Aortic smooth muscle cell (primary cell): ENCODE measurements at places on chromosomes 4 and X. TPM values are rescaled to one million over a fixed set of nuclear protein-coding genes. Genes with fewer than 3 reads are reported as not detected.

Gene SATL1
- not detected in 2 replicates for total RNA-seq

Gene PCDH19
- 0.06 and 0.26 TPM in 2 replicates for total RNA-seq

Gene OTUD6A
- not detected in 2 replicates for total RNA-seq

Gene PABPC4L
- 0.13 and 0.56 TPM in 2 replicates for total RNA-seq

Gene CLDN34
- not detected in 2 replicates for total RNA-seq

Gene USP17L18
- total RNA-seq, result not detected in 2 replicates

Gene TRO
- 5.8 and 8.1 TPM in 2 replicates for total RNA-seq

Gene GPR34
- not detected in 2 replicates for total RNA-seq

Gene KLF8
- total RNA-seq, result 1.8 and 3.2 TPM in 2 replicates

Gene SLC7A11
- 50.8 and 62.5 TPM in 2 replicates for total RNA-seq

Gene CXCL8
- 2.1 and 6.2 TPM in 2 replicates for total RNA-seq

Gene SOWAHB
- under 0.01 TPM in 1 of 2 replicates, not detected in the other for total RNA-seq

Gene PSAPL1
- not detected in 2 replicates for total RNA-seq

Gene PHKA1
- 11.1 and 13.9 TPM in 2 replicates for total RNA-seq

Gene MAGEE1
- total RNA-seq, result 2.1 TPM in 2 replicates

Gene GPRASP3
- 3.8 and 6.2 TPM in 2 replicates for total RNA-seq

Gene GPC4
- 0.53 and 1.1 TPM in 2 replicates for total RNA-seq

Gene HTN1
- not detected in 2 replicates for total RNA-seq

Gene REPS2
- total RNA-seq, result 0.37 and 0.40 TPM in 2 replicates

Gene TASL
- not detected in 2 replicates for total RNA-seq

Gene PRR32
- total RNA-seq, result not detected in 2 replicates

Gene INTU
- 2.9 and 4.2 TPM in 2 replicates for total RNA-seq

Gene CENPI
- total RNA-seq, result 9.8 and 14.1 TPM in 2 replicates

Gene CASP3
- 34.3 and 51.9 TPM in 2 replicates for total RNA-seq

Gene SH2D1A
- not detected in 2 replicates for total RNA-seq

Gene USP53
- total RNA-seq, result 47.4 and 53.0 TPM in 2 replicates

Gene TLR7
- total RNA-seq, result not detected in 2 replicates

Gene CXCL5
- total RNA-seq, result not detected in 2 replicates

Gene AVPR2
- total RNA-seq, result not detected in 2 replicates

Gene MAGEA1
- not detected in 2 replicates for total RNA-seq

Gene FHDC1
- total RNA-seq, result under 0.01 TPM in 2 replicates

Gene STK32B
- total RNA-seq, result 4.1 and 4.6 TPM in 2 replicates

Gene RIPPLY1
- total RNA-seq, result not detected in 2 replicates

Gene UGT2B10
- total RNA-seq, result not detected in 2 replicates

Gene RASSF6
- 0.13 TPM in 1 of 2 replicates, not detected in the other for total RNA-seq

Gene NRK
- total RNA-seq, result 0.13 and 1.2 TPM in 2 replicates

Gene CTAG2
- total RNA-seq, result not detected in 2 replicates

Gene MGAT4D
- total RNA-seq, result not detected in 2 replicates

Gene SHROOM2
- 0.25 and 0.26 TPM in 2 replicates for total RNA-seq

Gene UGT8
- 0.06 TPM in 1 of 2 replicates, not detected in the other for total RNA-seq

Gene TGIF2LX
- not detected in 2 replicates for total RNA-seq

Gene KDR
- total RNA-seq, result 15.1 and 18.2 TPM in 2 replicates

Gene CCSER1
- total RNA-seq, result under 0.01 and 0.13 TPM in 2 replicates

Gene RBPJ
- total RNA-seq, result 56.1 and 70.3 TPM in 2 replicates

Gene TMEM150C
- 0.06 and 0.53 TPM in 2 replicates for total RNA-seq

Gene NKX3-2
- total RNA-seq, result 0.06 TPM in 1 of 2 replicates, not detected in the other

Gene MAGEB18
- total RNA-seq, result not detected in 2 replicates

Gene KIF4A
- 11.4 and 16.4 TPM in 2 replicates for total RNA-seq

Gene CENPVL3
- total RNA-seq, result not detected in 2 replicates

Gene L1CAM
- under 0.01 and 0.13 TPM in 2 replicates for total RNA-seq

Gene TCEAL7
- total RNA-seq, result 25.2 and 27.7 TPM in 2 replicates

Gene REST
- total RNA-seq, result 27.7 and 31.3 TPM in 2 replicates

Gene CHIC1
- total RNA-seq, result 10.2 and 11.6 TPM in 2 replicates

Gene CSN2
- not detected in 2 replicates for total RNA-seq

Gene UGT2B7
- not detected in 2 replicates for total RNA-seq

Gene FABP2
- not detected in 2 replicates for total RNA-seq

Gene ARMCX2
- total RNA-seq, result 62.1 and 95.6 TPM in 2 replicates
